ENCODE measurements at places on chromosomes 2 and 18. TPM values are rescaled to one million over a fixed set of nuclear protein-coding genes. Genes with fewer than 3 reads are reported as not detected.

The RAB12 gene
- total RNA-seq: 60.4 TPM

The ZSWIM2 gene
- under 0.01 TPM for total RNA-seq

The PLEKHA3 gene
- 6.2 TPM for total RNA-seq

GRCh38 chr2:160252900-160253299, 52.8 kb upstream of the ITGB6 start:
- DNase-seq: no peak

DNA sequence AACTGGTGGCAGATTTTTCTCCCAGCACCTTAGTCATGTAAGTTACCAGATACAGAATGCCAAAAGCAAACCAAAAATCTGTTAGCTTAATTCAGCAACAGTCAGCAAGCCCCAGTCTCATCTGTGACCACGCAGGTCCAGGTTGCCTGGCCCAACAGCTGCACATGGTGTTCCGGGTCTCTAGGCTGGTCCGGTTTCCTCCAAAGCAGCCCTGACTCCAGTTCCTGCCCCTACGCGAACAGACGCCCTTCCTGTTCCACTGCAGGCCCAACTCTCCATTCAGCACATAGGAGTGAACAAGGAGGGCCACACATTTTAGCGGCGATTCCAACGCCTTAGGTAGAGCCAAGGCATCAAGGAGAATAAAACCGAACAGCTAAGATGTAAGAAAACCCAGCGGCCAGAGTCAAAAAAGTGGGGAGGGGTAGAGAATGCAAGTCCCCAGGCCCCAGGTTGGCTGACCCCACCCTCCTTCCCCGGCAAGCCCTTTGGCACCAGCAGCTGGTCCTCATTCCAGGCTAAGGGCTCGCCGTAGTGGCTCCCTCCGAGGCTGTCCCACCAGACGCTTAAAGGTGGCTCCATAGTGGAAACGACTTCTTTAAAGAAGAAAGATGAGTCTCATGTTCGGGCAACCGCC, 1.5 kb downstream of the STK25 start:
- no peak for DNase-seq

GRCh38 chr2:130160131-130160530, 15.2 kb upstream of the CCDC74B start:
- DNase-seq: no peak

GRCh38 chr18:79274823-79275222, 120.9 kb upstream of the NFATC1 start:
- no peak for DNase-seq

GRCh38 chr2:144625226-144625625, 105.3 kb upstream of the ZEB2 start:
- DNase-seq: no peak

- no peak for DNase-seq
Measured at GRCh38 chr2:158624961-158625360, 168.2 kb downstream of the PKP4 start.

GRCh38 chr2:55715626-55716025, 22.0 kb upstream of the PNPT1 start:
- DNase-seq: no peak

DNA sequence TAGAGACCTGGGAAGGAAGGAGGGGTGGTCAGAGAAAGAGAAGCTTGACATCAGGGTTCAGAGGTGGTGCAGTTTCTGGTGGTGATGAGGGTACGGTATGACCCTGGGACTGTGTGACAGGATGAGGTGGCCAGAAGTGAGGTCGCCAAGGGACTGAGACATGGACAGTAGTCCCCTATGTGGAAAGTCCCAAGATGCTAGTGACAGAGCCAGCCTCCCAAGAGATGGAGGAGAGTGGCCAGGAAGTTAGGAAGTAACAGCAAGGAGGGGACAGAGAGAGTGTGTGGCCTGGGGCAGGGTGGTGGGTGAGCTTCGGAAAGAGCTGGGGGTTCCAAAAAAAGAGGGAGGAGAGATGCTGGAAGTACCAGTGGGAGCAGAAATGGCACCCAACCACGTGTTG, 66.0 kb downstream of the SMAD7 start:
- no peak for DNase-seq

DNA sequence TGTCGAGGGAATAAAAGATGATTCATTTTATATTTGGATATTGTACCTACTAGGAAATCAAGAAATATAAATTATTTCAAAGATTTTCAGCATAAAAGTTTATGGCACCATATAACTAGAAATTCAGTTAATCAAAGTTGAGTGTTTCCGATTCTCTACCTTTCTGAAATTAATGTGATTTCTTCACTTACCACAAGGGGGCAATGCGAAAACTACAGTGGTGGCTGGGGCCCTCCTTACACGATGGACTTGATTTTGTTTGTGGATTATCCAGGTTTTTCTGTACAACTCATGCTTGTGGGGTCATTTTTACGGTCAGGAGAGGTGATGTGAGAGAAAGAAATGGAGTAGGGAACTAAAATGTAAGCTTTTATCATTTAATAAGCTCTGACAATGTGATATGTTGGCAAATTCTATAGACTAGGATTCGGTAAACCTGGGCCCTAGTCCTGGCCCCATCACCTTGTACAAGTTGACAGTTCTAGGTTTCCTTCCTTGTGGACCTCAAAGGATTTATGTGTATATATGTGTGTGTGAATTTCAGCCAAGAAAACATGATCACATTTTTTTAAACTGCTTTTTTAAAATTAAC, 47.6 kb downstream of the G6PC2 start:
- no peak for DNase-seq

DNA sequence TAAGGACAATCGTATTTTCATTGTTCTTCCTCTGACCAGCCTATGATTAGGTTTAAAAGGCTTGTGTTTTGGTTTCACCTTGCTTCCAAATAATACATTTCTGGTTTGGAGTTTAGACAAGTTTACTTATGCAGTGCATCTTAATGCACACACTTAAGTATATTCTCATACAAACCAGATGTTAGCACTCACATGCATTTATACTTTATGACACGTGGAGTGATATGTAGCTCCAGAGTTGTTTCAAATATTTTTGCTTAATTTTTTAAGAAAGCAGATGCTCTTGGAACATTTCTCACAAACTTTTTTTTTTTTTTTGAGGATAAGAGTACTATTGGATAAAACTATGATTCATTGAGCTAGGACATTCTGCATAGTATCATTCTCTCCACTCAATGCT, 109.9 kb downstream of the PDE1A start:
- peak; percentile 15 for DNase-seq

DNA sequence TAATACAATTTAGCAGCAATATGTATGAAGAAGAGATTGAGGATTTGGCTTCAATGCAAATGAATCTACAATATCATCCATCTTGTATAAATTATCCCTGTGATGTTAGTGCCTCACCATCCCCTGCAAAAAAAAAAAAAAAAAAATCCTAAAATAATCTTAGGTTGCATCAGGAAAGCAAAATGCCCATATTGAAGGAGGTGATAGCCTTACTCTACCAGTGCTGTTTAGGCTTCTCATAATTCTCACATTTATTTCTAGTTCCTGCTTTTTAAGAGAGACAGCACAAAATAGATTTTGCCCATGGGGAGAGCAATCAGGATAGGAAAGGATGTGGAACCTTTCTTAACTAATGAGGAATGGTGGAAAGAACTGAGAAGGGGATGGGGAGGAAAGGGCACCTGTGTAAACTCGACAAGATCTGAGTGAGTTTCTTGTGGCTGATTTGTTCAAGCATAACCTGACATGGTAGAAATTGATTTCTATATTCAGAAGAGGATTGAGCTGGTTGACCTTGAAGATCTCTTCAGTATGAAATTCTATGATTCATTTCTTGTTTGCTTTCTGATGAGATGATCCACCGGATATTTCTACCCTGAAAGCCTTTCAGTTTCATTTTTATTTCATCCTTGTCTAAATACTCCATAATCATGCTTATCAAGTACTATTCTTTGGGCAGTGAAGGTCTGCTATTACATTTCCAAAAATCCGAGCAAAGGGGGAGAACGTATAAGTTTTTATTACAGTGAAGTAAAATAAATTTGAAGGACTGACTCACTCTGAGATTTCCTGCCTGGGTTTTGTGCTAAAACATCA, 391.2 kb downstream of the PTPRM start:
- DNase-seq: peak; percentile 20

DNA sequence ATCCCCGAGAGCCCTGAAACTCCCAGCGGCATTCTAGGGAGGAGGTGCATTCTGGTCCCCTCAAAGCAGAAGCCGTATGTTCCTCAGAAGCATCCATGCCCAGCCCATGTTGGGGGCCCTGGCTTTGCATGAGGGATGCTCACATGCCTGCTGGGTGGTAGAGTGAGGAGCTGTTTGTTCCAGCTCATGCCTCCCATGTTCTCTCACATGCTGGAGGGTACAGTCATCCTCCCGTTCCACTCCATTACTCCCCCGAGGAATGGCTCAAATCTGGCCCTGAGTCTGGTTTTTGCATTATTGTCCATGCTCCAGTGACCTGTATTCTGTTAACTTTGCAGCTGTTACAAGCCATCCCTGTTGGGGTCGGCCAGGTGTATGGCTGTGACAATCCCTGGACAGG, 24.1 kb downstream of the SLC14A2 start:
- no peak for DNase-seq

Data from fibroblast of lung (primary cell).